ENCODE measurements at places on chromosomes 6 and 20.

DNA sequence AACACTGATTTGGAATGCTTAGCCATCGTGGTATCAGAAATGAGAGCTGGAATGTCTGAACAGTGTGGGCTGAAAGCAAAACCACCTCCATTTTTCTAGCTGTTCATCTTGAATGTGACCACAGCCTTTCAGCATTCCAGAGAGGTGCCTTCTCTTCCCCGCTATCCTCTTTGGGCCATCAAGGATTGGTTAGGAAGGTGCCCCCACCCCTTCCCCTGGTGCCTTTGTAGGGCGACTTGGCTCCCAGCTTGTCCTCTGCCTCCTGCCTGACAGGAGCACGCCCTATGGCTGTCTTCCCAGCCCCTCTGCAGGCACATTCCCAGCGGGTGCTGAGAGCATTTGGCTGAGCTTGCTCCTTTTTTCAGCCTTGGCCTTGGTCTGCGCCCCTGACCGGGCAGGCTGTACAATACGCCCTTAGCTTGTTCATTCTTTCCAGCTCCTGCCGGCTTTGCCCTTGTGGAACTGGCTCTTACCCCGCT lies 97.5 kb downstream of the ARMC2 start:
- DNase-seq = no peak

GRCh38 chr6:49662892-49663261 lies 26.2 kb upstream of the RHAG start:
- no peak for DNase-seq

- no peak for DNase-seq
These were observed 193.2 kb upstream of the VGLL2 start for GRCh38 chr6:117072134-117072533.

- DNase-seq = no peak
These were observed 64.6 kb upstream of the INSM1 start for GRCh38 chr20:20303320-20303719.

Data from RCC 7860 (cell line).